NB4 (cell line): ENCODE measurements at places on chromosomes 1 and 21.

GRCh38 chr1:211480941-211481545 lies 10.9 kb downstream of the RD3 start:
- no peak for DNase-seq

DNA sequence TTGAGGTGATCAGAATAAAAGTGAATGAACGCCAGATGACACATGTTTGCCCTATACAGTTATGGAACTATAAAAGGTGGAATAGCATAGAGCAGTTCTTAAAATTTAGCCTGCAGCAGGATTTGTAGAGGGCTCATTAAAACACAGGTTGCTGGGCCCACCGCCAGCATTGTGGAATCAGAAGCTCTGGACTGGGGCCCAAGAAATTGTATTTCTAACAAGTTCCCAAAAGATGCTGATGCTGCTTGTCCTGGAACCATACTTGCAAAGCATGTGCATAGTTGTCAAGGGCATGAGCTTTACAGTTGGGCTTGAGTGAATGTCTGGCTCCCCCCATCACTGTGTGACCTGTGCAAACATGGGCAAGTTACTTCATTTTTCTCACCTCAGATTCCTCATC lies 37.5 kb upstream of the LRRC53 start:
- DNase-seq, result no peak

DNA sequence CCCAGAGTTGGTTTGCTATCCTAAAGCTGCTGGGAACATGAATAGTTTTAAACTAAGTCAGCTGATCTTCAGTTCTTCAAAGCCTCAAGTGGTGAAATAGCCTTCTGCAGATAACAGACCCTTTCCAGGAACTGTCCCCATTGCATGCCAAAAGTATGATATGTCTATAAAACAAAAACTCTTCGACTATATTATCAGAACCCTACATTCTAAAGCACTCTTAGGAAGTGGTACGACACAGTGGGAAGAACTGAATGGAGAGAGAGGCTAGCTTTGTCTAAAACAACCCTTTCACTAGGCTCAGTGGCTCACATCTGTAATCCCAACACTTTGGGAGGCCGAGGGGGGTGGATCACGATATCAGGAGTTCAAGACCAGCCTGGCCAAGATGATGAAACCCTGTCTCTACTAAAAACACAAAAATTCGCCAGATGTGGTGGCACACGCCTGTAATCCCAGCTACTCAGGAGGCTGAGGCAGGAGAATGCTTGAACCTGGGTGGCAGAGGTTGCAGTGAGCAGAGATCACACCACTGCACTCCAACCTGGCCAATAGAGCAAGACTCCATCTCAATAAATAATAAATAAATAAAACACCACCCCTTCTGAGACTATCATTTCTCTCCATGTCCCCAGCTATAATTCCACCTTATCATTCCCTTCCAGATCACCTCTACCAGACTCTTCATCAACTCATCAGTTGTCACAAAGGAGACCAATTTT lies 2.2 kb upstream of the FRRS1 start:
- DNase-seq, result no peak

DNA sequence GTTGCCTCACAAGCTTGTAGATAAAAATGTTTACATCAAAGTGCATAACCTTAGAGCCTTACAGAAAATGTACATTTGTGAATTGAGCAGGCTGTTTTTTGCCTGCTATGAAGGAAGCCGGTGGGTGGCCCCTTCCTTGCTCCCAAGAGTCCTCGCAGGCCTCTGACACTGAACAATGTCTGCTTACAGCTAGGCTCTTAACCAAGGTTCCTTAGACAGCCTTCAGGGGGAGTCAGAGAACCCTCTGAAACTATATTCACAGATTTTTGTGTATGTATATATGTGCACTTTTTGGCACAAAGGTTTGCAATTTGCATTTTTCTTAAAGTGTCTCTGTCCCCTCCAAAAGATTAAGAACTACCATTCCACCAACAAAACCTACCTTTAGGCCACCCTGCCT lies 282.6 kb downstream of the BARHL2 start:
- peak; percentile 17 for DNase-seq

GRCh38 chr1:224791362-224791941 lies 138.0 kb upstream of the DNAH14 start:
- peak; percentile 66 for DNase-seq

GRCh38 chr1:162902416-162902815 lies 41.4 kb upstream of the CCDC190 start:
- peak; percentile 18 for DNase-seq

DNA sequence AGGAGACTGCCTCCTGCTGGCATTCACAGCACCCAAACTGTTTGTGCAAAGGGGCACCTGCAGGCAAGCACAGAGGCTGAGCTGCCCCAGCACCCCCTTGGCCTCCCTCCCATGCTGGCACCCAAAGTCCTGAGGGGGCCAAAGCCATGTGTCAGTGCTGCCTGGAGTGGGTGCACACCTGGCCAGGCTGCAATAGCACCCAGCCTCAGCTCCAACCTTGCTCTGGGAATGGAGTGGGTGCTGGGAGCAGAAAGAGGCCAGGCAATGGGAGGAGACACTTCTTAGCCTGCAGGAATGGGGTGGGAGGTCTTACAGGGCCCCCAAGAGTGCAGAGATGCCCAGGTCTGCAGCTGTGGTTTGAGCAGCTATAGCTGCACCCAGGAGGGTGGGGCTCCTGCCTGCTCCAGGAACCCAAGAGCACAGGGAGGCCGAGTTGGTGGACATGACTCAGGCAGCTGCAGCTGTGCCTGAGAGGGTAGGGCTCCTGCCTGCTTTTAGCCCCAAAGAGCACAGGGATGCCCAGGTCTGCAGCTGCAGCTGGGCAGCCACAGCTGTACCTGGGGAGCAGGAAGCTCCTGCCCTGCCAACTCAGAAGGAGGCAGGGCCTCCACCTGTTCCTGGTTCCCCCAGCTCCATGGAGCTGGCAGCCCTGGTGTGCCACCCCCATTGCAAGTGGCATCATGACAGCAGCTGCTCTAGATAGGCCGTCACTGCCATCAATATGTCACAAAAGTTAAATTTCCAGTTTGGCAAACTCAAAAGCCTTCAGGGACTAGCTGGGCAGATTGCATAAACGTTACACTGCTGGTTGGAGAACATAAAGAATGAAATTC lies 5.3 kb upstream of the CHD1L start:
- no peak for DNase-seq

GRCh38 chr1:169098380-169098779 lies 8.1 kb upstream of the ATP1B1 start:
- no peak for DNase-seq

DNA sequence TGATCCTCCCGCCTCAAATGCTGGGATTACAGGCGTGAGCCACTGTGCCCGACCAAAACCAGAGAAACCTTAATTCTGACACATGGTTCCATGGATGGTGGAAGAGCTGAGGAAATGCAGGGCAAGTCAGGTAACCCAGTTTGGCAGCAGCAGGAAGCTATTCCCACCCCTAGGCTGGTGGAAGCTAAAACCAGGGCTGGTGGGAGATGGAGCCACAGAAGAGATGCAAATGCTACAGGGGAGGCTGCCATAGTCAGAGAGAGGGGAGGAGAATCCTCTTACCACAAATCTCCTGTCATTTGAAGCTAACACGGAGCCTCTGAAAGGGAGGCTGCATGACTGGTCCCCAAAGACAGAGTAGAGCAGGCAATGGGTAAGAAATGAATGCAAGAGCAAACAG lies 4.1 kb upstream of the CDC42BPA start:
- DNase-seq, result no peak

DNA sequence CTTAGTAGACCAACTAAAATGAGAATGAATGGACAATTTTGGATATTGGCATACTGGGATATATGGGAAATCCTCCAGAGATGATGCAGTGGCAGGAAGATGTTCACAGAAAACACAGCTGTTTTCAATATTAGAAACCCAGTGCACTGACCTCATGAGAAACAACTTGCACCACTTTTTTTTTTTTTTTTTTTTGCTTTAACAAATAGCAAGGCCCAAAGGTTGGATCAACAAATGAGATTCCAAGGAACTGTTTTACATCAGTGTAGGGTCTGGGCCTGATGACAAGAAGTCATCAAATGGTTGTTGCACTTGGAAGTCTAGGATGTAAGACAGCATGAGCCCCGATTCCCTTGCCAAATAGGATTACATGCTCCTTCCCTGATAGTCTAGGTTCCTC lies 110.7 kb downstream of the SLC25A24 start:
- DNase-seq, result no peak

DNA sequence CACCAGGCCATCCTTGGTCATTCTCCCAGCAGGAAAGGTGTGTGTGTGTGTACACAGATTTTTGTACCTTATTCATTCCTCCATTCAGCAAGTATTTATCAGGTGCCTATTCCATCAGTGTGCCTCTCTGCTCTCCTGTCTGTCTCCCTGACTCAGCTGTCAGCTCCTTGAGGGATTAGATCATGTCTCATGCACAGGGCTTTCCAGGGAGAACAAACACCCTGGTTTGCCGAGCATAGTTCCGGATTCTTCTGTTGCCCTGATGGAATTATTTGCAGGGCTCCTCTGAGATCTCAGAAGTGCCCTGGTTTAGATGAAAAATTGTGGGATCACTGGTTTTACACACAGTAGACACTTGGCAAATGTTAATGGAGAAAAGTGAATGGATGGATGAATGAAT lies 8.1 kb upstream of the SDHB start:
- no peak for DNase-seq

DNA sequence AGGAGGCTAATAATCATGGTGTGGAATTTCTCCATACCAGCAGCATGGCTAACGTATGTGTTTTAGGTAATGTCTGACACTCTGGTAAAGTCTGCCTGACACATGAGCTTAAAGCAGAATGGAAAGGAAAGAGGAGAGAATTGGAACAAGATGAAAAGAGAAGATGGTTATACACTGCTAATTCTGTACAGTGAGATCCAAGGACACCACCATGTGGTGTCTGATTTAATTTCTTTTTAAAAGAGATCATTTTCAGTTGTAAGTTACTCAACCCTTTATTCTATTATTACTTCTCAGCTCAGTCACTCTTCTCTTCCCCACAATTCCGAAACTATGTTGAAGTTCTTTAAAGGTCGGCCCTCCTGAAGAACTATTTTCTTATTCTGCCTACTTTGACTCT lies 15.6 kb downstream of the PRKAB2 start:
- no peak for DNase-seq

DNA sequence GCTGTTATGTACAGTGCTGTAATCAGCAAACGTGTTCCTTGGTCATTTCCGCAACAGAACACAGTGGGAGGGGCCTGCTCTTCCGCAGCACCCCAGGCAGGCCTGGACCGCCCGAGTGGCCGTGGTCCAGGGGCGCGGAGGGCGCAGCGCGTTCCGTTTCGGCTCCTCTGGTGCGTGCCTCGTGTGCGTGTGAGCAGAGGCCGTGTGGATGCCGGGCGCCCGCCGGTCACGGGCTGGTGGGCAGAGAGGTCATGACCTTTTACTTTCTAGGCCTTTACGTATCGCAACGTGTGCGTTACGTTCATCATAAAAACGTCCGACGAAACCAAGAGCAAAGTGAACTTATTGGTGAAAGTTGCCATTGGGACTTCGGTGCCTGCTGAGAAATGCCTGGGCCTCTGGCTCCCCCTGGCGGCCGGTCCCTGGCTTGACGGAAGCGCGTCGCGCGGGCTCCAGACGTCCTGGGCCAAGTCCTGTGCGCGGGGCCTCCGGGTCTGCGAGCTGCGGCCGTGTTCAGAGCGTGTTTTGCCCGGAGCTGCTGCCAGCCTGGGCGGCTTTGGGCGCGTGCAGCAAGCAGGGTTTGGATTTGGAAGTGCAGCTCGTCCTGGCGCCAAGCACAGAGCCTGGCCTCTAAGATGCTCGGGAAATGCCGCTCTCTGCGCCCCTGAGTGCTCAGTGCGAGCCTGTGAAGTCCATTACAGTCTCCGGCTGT lies 34.4 kb downstream of the COL18A1 start:
- peak; percentile 87 for DNase-seq

GRCh38 chr21:44006017-44006619 lies 6.0 kb upstream of the TRAPPC10 start:
- DNase-seq, result no peak

- DNase-seq, result no peak
These were observed 173.5 kb upstream of the LMO4 start for GRCh38 chr1:87155170-87155569.

GRCh38 chr1:15141935-15142539 lies 11.5 kb upstream of the TMEM51 start:
- DNase-seq, result no peak

DNA sequence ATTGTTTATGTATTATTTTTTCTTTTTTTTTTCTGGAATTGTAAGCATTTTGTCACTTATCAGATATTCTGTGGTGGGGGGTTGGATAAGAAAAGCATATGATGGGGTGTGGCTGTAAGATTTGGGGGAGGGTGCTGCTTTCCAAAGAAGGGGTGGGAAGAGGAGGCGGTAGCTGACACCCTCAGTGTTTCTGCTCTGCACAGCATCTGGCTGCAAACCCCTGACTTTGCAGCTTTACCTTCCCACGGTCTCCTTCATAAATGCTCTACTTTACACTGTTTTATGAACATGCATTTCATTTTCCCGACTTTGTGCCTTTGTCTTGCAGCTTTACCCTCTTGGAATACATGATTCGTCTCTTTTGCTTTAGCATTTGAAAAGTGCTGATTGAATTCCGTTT lies 7.6 kb downstream of the FMN2 start:
- DNase-seq, result no peak

- no peak for DNase-seq
These were observed 6.5 kb downstream of the RD3 start for GRCh38 chr1:211485480-211485857.

DNA sequence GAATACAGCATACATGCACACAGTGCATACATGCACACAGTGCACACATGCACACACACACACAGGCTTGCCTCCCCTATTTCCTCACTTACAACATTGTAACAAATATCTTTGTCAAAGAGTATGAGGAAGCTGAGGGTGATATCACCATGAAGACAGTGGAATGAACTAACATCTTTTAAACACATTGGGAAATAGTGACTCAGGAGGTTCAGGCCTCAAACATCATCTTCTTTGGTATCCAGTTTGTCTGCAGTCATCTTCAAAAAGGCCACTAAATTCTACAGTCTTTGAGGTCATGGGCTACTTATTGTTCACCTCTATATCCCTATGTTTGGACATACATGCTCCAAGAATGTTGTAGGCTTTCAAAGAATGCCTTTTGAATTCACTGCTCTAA lies 2.1 kb upstream of the LCE2B start:
- DNase-seq, result no peak

DNA sequence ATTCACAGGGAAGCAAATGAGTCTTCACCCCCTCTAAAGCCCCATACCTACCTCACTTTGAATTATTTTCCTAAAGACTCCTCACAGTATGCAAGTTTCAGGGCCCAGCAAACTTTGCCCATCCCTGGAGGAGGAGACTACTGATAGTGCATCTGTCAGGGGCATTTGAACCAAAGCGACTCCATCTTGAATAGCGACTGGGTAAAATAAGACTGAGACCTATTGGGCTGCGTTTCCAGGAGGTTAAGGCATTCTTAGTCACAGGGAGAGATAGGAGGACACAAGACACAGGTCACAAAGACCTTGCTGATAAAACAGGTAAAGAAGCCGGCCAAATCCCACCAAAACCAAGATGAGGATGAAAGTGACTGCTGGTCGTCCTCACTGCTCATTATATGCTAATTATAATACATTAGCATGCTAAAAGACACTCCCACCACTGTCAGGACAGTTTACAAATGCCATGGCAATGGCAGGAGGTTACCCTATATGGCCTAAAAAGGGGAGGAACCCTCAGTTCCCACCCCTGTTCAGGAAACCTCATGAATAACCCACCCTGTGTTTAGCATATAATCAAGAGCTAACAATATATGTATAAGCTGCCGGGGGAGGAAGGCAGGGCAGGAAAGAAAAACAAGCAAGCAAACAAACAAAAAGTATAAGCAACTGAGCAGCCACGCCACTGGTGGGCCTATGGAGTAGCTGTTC lies 3.3 kb upstream of the PKNOX1 start:
- DNase-seq, result no peak

- peak; percentile 18 for DNase-seq
These were observed 24.9 kb downstream of the MAP3K7CL start for GRCh38 chr21:29155118-29155932.

GRCh38 chr1:220689666-220690065 lies 497 bp upstream of the C1orf115 start:
- no peak for DNase-seq
